ENCODE measurements at places on chromosomes 1 and 21.
A peak's percentile ranks its signal among the peaks of the same experiment; 100 is the strongest.

DNA sequence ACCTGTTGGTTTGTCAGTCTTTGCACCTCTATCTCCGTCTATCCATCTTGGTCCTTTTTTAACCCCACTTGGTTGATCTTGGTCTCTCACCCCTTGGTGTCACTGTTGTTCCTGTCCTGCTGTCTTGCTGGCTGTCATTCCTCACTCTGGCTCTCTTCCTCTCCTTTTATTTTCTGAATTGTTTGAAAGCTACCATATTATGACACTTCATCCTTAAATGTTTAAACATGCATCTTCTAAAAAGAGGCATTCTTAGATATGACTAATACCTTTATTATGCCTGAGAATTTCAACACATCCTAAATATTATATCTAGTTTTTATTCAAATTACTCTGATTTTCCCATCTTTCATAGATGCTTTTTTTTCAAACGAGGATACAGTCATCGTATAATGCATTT, 37.0 kb downstream of the BACH1 start:
- DNase-seq = peak; percentile 64

DNA sequence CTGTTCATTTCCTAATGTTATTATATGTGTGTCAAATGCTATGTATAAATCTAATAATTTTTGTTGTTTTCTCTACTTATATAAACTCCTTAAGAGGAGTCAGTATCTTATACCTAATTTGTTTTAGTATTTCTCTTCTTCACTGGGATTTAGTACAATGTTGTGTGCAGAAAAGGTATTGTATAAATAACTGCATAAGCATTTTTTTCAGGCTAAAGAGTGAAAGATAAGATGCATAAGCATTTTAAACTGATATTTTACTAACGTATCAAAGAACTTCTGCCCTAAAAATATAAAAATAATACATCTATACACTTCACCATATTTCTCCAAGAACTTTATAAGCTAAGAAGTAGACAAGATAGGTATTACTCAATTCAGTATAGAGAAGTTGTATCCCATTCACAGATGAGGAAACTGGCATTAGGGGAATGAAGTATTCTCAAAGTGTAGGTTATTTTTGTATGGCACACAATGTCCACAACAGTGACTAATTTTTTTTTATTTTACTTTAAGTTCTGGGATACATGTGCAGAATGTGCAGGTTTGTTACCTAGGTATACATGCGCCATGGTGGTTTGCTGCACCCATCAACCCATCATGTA, 59.3 kb downstream of the NUP210L start:
- no peak for DNase-seq

DNA sequence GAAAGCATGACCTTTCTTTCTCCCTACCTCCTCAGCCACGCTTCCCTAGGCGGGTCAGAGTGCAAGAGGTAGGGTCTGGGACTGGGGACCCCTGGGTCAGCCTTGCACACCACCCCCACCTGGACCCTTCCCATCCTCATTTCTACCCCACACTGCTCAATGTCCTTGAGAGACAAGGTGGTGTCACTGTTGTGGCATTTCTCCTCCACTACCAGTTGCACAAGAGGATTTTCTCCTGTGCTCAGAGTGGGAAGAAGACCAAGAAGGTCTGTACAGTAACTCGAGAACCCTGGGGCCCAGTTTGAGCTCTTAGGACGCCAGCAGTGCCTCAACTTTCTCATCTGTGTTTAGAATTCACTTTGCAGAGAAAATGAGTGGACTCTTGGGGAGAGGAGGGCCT, 49.4 kb upstream of the CD34 start:
- DNase-seq = no peak

DNA sequence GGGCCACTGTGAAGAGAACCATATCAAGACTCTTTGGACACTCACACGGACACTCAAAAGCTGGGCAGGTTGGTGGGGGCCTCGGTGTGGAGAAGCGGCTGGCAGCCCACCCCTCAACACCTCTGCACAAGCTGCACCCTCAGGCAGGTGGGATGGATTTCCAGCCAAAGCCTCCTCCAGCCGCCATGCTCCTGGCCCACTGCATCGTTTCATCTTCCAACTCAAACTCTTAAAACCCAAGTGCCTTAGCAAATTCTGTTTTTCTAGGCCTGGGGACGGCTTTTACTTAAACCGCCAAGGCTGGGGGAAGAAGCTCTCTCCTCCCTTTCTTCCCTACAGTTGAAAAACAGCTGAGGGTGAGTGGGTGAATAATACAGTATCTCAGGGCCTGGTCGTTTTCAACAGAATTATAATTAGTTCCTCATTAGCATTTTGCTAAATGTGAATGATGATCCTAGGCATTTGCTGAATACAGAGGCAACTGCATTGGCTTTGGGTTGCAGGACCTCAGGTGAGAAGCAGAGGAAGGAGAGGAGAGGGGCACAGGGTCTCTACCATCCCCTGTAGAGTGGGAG, 36.3 kb upstream of the TDRD10 start:
- no peak for DNase-seq

GRCh38 chr1:62794053-62794452, 10.1 kb downstream of the ATG4C start:
- DNase-seq = no peak

- DNase-seq = no peak
Measured at GRCh38 chr1:188877668-188878067, 1600.0 kb downstream of the BRINP3 start.

GRCh38 chr1:171814692-171815091, 26.6 kb upstream of the DNM3 start:
- DNase-seq = peak; percentile 71

GRCh38 chr21:39645331-39645730, 32.6 kb downstream of the B3GALT5 start:
- no peak for DNase-seq

GRCh38 chr1:12760256-12760795, 13.2 kb upstream of the PRAMEF12 start:
- DNase-seq = no peak

DNA sequence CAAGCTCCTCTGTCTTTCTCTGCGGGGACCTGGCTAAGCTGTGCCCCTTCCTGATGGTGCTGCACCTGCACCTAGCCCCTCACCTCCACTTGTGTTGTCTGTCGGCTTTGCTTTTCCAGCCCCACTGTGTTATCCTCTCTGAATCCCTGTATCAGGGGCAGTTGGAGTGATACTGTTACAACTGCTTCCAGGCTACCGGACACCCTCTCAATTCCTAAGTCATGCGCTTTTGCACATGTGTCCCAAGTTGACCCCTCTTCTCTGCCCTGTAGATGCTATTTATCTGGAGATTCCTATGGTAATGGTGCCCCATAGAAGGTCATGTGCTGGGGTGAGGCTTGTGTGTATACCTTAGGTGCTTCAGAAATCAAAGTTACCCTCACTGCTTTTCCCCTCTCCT, 58.9 kb downstream of the TBCE start:
- no peak for DNase-seq

Measured in fibroblast of skin of right quadriceps (primary cell).